ENCODE measurements at places on chromosomes 11 and 22.

DNA sequence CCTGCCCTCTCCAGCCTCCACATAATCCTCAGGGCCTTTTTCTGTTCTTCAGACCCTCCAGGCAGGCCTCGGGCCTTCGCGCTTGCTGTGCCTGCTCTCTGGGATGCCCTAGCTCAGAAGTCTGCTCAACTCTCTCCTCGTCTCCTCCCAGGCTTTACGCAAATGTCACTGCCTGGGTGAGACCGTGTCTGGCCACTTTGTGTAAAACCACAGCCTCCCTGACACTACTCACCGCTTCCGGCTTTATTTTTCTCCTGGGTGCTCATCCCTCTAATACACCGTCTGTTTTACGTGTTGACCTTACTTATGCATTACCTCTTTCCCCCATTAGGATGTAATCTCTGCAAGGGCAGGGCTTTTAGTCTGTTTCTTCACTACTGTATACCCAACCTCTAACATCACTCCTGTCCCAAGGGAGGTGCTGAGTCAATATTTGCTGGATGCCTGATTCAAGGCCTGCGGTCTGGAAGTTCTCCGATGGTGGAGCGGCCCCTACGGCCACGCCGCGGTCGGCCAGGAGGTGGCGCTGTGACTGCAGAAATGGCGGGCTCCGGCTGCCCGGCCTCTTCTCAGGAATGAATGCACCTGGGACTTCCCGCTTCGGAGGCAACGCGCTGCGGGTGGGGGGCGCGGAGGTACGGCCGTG lies 58.2 kb upstream of the THY1 start:
- DNase-seq, result peak; percentile 88

GRCh38 chr11:121291896-121292494 lies 576 bp upstream of the SC5D start:
- DNase-seq, result peak; percentile 25

GRCh38 chr11:74392256-74392655 lies 6.0 kb downstream of the PGM2L1 start:
- DNase-seq, result no peak

DNA sequence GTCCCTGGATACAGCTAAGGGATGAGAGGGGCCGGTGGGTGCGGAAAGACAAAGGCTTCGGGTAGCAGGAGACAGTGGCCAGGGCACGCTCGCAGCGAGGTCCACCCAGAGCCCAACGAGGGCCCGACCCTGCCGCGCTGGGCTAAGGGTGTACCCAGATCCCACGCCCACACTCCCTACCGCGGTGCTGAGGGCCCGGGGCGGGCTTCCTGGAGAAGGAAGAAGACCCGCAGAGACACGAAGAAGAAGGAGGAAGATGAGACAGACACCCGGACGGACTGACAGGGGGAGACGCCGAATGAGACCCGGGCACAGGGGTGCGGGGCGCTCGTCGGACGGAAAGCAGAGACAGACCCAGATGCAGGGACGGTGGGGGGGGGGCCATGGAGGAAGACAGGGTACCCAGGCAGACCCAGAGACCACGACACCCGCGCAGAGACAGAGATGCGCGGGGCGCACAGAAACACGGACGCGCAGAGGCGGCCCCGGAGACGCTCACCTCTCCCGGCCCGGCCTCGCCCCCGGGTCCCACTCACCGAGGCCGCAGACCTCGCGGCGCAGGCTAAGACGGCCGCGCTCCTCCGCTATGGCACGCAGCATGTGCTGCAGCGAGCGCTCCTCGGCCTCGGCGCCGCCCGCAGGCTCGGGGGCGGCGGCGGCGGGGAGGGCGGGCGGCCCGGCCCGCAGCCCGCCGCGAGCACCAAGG lies 437 bp downstream of the KIAA0930 start:
- no peak for DNase-seq

DNA sequence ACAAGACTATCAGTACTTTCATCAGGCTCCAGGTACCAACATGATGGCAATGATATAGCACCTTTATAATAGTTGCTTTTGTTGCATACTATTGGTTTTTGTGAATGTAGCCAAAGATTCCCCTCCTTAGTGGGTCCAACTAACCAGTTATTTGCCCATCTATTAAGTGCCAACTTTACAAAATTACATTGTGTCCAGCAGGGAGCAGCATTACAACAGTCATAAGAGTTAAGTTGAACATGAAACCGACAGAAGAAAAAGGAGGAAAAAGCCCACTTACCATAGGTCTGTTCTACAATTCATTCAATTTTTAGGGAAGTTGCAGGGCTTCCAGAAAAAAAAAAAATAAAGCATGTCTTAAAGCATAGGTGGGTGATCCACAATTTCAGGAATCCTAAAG lies 21.6 kb downstream of the IMMP1L start:
- peak; percentile 41 for DNase-seq
